ENCODE measurements at places on chromosomes 5 and 9.

- no peak for DNase-seq
These were observed 1778.8 kb upstream of the CDH6 start for GRCh38 chr5:29414681-29415080.

DNA sequence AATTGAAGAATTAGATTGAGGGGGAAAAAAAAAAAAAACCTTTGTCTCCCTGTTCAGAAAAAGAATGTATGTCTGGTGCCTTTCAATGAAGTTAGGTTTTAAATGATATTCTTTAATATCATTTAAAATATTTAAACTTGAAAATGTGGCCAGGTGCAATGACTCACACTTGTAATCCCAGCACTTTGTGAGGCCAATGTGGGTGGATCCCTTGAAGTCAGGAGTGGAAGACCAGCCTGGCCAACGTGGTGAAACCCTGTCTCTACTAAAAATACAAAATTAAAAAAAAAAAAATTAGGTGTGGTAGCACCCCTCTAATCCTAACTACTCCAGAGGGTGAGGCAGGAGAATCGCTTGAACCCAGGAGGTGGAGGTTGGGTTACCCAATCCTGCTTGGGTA lies 111.1 kb upstream of the RASA1 start:
- DNase-seq = no peak

DNA sequence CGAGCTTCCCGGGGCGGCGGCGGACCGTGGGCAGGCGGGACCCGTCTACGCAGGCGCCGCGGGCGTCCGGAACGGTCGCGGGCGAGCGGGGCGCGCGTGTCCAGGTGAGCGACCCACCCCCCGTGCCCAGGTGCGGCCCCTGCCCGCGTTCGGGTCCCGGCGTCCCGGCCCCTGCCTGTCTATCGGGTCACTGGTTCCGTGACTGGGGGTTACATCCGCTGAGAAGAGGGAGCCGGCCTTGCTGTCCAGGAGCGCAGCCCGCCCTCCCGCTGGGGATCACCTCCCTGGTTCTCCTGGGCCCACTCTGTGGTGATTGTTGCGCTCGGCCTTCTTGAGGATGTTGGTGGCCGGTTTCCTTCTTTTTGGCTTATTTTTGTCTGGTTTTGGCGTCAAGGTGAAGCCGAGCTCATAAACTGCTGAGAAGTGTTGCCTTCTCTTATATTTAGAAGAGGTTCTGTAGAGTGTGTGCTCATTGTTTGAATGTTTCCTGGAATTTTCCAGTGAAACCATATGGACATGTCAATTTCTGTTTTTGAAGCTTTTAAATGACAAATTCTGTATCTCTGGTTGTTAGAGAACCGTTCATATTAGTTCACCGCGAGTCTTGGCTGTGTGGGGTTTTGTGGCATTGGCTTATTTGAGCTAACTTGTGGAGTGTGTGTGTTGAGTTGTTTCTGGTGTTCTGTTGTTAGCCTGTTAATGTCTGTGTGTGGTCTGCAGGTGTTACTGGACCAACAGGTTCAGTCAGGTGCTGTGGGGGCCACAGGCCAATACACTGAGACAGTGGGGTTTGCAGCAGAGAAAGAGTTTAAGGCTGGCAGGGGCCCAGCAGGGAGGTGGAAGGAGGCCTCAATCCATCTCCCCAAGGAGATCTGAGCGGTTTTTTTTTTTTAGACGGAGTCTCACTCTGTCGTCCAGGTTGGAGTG lies 621 bp downstream of the CEP72 start:
- peak; percentile 57 for DNase-seq

DNA sequence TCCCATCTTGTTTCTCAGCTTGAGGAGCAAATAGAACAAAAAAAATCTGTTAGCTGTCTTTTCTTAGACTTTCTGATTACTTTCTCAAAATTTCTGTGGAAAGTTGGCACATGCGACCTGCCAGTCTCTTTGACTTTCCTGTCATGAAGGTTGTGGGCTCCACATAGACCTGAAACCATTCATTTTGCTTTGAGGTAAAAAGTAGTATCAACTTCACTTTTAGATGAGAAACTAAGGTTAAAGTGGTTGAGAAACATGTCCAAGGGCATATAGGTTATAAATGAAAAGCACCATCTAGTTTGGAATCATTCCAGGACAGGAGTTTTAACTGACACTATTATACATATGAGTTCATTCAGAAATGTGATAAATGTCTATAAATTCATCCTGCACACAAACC lies 42.7 kb downstream of the ST8SIA4 start:
- no peak for DNase-seq

DNA sequence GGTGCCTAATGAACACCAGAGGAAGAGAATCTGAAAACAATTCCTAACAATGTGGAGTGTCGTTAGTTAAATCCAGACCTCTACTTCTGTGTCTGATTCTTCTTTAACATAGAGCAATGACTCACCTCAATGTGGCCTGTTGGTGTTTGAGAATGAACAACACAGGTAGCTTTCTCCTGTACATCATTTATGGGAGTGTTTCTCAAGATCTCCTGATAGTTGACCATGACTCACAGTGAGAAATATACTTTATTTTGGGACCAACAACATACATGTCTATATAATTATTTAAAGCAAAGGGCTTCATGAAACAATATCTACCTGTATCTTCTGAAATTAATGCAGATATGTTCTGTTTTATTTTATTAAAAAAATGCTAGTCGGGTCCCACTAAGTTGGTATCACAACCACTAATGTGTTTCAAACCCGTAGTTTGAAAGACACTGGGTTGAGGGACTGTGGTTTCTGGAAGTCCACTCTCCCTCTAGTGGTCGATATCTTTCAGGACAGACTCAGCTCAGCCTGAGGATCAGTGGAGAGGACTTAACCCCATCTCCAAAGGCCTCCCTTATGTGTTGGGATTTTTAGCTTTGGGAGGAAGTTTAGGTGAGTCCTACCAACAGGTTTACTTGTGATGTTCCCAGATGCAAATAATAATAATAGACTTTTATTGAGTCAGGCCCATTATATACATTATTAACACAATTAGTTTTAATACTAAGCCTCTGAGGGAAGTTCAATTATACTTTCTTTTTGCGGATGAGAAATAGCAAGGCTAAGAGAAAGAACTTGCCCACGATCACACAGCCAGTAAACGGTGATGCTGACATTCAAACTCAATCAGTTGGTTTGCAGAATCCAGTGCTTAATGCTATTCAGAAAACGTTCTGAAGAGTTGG lies 70.0 kb upstream of the KLF9 start:
- DNase-seq = peak; percentile 61

DNA sequence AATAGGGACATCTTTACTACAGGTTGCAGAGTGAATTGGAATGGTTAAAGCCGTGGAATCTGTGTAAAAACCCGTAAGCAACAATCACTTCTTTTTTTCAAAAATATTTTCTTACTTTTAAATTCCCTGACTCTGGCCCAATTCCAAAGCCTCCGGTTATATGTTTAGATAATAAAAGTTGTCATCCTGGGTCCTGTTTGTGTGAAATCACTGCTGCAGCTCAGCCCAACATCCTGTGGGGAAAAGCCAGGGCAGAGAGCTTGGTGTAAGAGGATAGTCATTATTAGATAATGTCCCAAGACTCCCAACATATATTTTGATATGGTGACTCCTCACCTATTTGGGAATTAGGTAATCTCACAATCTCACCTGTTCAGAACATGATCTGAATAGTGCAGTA lies 586.0 kb upstream of the BRINP1 start:
- DNase-seq = no peak

DNA sequence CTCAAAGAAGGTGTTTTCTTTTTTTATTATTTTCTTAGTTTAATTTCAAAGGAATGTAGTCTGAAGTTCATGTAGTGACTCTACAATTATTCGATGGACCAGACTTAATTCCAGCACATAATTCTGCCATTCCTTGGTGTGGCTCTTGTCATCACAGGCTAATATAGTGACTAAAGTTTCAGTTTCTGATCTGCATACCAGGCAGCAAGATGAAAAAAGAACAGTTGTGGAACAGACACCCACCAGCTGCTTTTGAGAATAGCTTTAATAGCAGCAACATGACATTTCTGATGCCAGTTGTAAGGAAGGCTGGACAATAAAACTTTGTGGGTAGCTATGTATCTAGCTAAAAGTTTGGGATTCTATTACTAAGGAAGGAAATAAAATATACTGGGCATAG lies 676.3 kb upstream of the GRAMD2B start:
- DNase-seq = no peak

DNA sequence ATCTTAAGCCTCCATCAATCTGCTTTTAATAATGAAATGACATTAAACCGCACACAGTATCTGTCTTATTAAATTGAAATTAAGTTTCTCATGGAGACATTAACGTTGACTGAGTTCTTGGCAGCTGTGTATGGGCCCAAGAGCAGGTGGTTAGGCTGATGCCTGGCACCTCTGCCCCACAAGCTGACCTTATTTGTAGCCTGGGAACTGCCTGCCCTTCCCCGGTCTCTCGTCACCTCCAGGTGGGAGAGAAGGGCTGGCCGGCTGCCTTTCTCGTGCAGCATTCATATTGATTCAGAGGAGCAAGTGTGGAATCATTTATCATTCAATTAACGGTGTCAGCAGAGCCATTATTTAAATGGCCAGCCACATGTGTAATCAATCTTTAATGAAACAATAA lies 53.0 kb upstream of the FCN1 start:
- DNase-seq = no peak

DNA sequence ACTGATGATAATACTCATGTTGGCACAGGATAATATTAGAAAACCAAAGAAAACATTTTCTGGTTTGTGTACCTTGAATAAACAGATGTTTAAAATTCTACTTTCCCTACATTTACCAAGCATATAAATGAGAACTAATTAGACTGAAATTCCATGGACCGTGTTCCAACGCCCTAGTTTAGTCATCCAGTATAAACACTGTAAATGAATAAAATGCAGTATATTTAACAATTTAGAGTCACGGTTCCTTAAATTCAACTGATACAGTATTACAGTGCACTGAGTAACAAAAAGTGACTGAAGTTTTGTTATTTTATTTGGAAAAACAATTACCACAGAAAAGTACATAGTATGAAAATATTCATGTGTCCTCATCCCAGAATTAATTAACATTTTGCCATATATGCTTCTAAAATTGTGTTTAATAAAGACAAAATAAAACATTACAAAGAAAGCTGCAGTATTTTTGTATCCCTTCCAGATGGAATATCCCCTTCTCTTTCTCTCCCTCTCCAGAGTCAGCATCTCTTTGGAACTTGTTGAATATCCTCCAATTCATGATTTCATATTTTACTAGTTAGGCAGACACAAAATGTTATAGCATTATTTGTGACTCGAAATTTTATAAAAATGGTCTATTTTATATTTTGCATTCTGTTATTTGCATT lies 112.5 kb downstream of the HMHB1 start:
- DNase-seq = no peak

DNA sequence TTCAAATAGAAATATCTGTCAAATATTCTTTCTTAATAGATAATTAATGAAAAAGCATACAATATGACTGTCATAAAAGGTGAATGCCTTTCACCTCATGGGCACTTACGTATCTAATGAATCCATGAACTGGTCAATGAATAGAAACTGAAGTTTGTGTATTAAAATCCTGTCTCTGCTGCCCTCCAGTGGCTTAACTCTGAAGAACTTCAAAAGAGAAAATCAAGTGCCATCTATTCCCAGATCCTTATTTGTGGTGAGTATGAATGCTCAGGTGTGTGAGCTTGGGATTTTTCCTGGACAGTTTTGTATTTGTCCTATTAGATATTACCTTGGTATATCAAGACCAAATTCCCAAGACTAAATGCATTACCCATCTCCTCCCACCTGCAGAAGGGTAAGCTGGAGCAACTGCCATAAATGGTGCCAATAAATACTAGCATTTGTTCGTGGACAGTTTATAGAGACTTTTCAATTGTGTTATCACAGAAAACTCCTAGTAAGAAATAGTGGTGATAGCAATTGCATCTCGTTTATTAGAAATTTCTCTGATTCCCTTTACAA lies 44.0 kb upstream of the SVEP1 start:
- peak; percentile 32 for DNase-seq

DNA sequence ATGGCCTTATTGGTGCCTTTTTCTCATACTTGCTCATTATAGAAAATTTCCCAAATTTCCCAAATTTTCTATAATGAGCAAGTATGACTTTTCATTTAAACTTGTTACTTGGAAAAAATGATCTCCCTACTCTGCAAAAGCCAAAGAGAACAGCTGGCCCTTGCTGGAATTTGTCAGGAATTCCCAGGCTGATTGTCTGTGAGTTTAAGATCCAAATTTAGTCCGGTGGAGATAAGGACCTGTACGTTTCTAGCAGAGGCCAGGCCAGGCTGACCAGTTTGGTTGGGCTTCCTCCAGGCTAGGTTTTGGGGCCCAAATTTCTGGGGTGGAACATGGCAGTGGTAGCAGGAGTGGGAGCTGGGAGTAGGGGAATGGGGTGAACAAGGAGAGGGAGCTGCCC lies 51.9 kb downstream of the NEURL1B start:
- no peak for DNase-seq

- DNase-seq = no peak
These were observed 51.1 kb upstream of the SH3PXD2B start for GRCh38 chr5:172505403-172505759.

DNA sequence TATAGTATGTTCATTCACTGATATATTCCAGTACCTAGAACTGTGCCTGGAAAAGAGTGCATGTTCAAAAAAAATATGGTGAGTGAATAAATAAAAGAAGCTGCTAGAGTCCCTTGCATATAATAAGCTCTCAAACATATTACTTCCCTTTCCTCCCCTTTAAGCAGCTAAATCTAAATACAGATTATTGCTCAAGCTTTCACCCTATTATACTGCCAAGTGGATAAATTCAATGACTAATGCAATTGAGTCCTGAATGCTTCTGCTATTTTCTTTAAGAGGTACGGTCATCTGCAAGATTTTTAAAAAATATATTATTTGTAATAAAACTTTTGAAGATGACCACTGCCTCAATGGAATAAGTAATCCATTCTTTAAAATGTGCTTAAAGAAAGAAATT lies 248.4 kb downstream of the PLK2 start:
- no peak for DNase-seq

DNA sequence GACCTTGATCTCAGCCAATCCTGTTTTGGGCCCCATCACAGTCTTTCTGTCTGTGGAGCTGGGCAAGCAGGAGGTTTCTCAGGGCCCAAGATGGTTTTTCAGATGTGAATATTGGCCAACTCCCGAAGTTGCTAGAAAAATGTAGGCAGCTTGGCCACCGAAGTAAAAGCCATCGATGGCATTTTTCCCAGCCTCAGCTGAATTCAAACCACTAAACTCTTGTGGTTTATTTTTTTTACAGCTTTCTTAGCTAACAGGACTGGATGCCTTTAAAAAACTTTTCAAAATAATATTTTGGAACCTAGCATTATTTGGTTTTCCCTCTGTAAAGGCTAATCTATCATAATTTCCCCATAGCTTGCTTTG lies 102.5 kb upstream of the ERCC6L2 start:
- DNase-seq = no peak

GRCh38 chr5:102453716-102454115 lies 45.1 kb downstream of the SLCO6A1 start:
- DNase-seq = peak; percentile 4

GRCh38 chr5:167966979-167967378 lies 324.5 kb upstream of the WWC1 start:
- no peak for DNase-seq

GRCh38 chr5:61964201-61964600 lies 341.8 kb upstream of the KIF2A start:
- peak; percentile 46 for DNase-seq

GRCh38 chr9:109826559-109826958 lies 46.6 kb downstream of the PALM2AKAP2 start:
- DNase-seq = no peak

GRCh38 chr5:93330506-93330905 lies 250.5 kb downstream of the NR2F1-AS1 start:
- no peak for DNase-seq
